A172 (cell line): ENCODE measurements at places on chromosomes 6 and 20. TPM values are rescaled to one million over a fixed set of nuclear protein-coding genes. Genes with fewer than 3 reads are reported as not detected.

DNA sequence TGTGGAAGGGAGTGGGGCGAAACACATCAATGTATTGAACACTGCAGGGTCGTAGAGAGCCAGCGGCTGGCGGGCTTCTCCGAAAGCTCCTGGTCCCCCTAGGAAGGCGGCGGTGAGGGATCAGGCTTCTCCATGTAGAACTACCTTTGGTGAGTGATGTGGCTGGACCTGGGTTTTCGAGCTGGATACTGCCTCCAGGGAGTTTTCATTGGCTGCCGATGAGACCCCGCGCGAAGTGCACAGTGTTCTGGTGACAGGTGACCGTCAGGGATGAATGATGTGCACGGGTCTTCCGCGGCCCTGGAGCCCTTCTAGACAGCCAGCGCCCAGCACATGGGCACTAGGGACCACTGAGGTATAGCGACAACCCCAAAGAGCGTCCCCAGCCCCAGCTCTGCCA, 16.4 kb downstream of the ABT1 start:
- DNase-seq: no peak

DNA sequence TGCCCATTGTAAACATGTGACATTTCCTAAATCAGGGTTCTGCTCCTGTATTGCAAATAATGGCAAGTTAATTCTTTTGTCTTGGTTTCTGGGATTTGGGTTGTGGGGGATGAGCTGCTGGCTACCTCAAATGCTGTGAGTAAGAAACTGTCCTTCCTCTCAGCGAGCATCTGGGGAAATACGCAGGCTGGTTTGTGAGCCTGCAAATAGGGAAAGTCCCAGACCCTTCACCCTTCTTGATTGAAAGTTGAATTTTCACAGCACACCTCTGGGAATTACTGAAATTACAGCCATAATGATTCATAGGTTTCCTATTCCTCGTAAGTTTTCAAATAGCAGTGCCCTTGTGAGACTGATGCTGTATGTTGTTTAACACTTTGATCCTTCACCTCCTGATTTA, 138.1 kb downstream of the TBXT start:
- DNase-seq: no peak

GRCh38 chr20:38111366-38112232, 53.5 kb downstream of the TGM2 start:
- no peak for DNase-seq

- no peak for DNase-seq
Measured at GRCh38 chr20:16261733-16262273, 311.4 kb downstream of the KIF16B start.

The DNMT3B gene
- total RNA-seq: 4.5 and 6.2 TPM in 2 replicates

DNA sequence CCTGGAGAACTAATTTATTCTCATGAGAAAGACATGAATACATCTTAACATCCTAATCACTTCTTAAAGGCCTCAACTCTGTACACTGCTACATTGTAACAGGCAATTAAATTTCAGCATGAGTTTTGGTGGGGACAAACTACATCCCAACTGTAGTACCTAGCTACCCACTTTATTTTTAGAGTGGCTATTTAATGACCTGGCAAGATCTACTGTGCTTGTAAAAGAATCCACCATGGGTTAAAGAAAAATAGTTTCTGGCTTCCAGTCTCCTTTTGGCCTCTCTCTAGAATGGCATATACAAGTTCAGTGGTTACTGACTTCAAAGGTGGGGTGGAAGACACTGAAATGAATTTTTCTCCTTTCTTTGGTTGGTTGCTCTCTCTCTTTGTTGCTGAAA, 193.9 kb downstream of the ESR1 start:
- no peak for DNase-seq

DNA sequence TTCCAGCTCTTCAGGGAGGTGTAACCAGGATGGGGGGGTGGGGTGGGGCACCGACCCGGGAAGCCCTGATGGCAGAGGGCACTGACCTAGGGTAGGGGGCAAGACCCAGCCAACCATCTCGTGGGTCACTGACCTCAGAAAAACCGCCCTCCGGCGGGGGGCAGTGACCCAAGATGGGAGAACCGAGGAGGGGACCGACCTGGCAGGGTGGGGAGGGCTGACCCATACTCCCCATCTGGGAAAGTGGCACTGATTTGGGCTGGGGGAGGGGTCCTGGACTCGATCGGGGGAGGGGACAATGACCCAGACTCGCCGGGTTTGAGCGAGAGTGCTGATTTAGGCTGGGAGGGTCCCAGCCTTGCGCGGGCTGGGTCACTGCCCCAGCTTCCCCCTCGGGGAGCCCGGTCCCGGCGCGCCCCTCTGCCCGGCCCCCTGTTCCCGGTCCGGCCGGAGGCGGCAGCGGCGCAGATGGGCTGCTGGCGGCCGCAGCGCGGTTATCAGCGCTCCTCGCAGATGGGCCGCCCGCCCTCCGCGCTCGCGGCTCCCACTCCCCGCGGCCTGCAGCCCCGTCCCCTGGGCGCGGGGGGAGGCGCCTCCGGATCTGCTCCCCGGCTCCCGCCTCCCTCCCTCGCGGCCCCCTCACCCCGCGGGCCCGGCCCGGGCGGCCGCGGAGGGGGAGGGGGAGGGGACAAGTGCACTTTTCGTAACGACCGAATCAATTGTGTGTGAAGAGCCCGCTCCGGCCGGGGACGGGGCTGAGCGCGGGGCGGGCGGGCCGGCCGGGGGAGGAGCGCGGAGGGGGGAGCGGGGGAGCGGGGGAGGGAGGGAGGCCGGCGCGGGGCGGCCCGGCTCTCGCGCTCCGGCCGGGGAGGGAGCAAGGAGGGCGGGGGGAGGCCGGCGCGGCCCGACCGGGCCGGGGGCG, 2.2 kb downstream of the NOL4L start:
- DNase-seq: no peak

- no peak for DNase-seq
Measured at GRCh38 chr6:94300424-94301144, 881.2 kb upstream of the EPHA7 start.

DNA sequence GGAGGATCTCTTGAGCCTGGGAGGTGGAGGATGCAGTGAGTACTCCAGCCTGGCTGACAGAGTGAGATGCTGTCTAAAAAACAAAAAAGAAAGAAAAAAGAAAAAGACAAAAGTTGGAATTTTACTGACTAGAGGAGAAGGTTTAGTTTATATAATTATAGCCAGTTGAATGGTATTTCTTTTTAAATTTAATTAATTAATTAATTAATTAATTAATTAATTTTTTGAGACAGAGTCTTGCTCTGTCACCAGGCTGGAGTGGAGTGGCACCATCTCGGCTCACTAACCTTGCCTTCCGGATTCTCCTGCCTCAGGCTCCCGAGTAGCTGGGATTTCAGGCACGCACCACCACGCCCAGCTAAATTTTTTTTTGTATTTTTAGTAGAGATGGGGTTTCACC, 8.7 kb downstream of the DNAH8 start:
- DNase-seq: no peak

The CPXM1 gene
- total RNA-seq: not detected in 2 replicates

- peak; percentile 99 for DNase-seq
Measured at GRCh38 chr6:158853072-158853879, 34.1 kb upstream of the EZR start.

The CDKAL1 gene
- 15.4 and 23.4 TPM in 2 replicates for total RNA-seq

GRCh38 chr20:1388741-1389483, 3.9 kb downstream of the FKBP1A start:
- no peak for DNase-seq

DNA sequence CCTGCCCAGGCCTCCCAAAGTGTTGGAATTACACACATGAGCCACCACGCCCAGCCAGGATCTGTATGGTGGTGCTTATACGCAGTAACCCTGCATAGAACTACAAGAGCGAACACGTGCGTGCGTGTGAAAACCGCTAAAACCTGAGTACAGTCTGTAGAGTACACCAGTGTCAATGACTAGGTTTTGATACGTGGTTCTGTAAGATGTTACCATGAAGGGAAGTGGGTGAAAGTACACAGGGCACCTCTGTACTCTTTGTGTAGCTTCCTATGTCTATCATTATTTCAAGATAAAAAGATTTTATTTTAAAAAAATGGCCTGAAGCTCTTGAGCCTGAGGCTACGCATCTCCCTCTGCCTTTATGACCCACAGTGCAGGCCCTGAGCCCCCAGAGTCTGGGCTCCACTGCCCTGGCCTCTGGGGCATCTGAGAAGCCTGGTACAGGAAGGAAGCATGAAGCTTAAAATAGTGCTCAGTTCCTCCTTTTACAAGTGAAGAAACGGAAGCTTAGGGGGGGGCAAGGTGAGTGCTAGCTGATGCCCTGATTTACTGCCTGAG, 21.6 kb downstream of the LY86 start:
- DNase-seq: no peak

The LRFN2 gene
- not detected in 2 replicates for total RNA-seq
